Tongue (tissue), 3 donors: ENCODE measurements at places on chromosomes 3 and 15.

GRCh38 chr3:30607032-30607833, 832 bp downstream of the TGFBR2 start:
- peak; percentile 80 for DNase-seq

- DNase-seq = no peak
Measured at GRCh38 chr3:154759966-154760365, 320.2 kb upstream of the MME start.

GRCh38 chr15:68829068-68829467, 8.4 kb upstream of the ANP32A start:
- DNase-seq = no peak

DNA sequence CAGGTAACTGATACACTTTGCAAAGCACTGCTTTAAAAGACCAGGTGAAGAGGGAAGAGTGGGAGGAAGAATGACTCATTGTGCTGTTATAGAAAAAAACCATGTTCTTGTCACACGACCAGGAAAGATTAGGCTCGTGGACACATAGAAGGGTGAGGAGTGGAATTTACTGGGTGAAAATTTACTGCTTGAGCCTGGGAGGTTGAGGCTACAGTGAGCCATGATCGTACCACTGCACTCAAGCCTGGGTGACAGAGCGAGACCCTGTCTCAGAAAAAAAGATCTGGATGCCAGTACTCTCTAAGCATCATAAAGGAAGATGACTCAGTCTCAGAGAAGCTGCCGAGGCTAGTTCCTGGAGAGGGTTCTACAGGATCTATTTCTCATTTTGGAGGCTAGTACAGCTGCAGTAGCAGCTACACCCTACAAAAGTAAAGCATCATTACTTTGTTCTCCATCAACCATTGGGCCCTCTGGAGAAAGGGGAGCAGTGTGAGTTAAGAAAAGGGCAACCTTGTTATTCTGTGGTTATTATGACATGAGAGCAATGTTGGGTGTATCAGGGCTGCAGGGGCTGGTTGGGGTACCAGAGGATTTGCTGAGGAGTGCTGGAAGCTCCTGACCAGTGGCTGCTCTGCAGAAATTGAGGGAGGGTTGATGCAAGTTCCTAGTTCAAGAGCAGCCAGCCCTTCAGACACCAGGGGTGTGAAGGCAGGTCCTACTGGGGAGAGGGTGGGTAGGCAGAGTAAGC, 75.4 kb downstream of the CMTM8 start:
- DNase-seq = no peak

- no peak for DNase-seq
Measured at GRCh38 chr15:37061996-37062395, 38.4 kb downstream of the MEIS2 start.

- DNase-seq = no peak
Measured at GRCh38 chr3:153762411-153763235, 358.6 kb upstream of the ARHGEF26 start.

DNA sequence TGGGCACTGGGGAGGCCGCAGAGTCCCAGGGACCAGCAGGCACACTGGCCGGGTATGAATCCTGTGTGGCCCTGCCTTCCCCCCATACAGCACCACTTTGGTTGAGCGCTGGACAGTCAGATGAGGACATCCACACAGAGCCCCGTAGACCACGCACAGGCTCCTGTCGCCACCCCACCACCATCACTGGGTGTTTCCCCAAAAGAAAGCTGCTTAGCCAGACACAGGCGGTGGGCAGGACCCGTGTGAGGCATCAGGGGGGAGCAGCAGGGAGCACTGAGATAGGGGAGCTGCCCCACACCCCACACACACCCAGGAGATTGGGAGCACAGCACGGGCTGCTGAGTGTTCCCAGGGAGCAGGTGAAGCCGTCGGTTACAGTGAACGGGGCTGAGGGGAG, 42.4 kb upstream of the SLC41A3 start:
- no peak for DNase-seq

- DNase-seq = no peak
Measured at GRCh38 chr15:50127255-50127777, 8.3 kb upstream of the ATP8B4 start.

GRCh38 chr15:57861034-57861638, 154.6 kb downstream of the POLR2M start:
- peak; percentile 84 for DNase-seq

DNA sequence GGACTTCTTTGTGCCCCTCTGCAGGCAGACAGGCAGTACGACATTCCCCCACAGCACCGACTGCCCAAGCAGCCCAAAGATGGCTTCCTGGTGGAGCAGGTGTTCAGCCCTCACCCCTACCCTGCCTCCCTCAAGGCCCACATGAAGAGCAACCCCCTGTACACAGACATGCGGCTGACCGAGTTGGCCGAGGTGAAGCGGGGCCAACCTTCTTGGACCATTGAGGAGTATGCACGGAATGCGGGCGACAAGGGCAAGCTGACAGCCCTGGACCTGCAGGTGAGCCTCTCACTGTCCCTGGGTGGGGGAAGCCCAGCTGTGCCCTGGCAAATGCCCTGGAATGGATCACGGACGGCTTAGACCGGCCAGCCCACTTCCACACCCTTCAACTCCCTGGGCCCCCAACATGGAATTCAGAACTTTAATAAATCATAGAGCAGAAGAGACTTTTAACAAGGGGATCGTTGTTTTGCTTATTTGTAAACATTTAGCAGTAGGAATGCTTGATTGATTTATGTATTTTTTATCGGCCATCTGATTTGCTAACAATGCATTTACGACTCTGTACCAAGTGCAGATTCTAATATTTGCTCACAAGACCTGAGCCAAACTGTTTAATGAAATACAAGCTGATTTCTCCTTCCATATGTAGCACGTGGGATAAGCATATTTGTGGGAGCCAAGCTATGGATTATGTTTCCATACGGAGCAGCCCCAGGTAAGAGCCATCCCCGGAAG, 31.1 kb downstream of the MINAR1 start:
- no peak for DNase-seq

- no peak for DNase-seq
Measured at GRCh38 chr3:7766530-7766929, 735.1 kb upstream of the LMCD1 start.

GRCh38 chr3:28711293-28711692, 362.7 kb upstream of the AZI2 start:
- DNase-seq = no peak

GRCh38 chr3:151925876-151926275, 52.4 kb downstream of the SUCNR1 start:
- no peak for DNase-seq

GRCh38 chr3:143840636-143841035, 7.6 kb downstream of the SLC9A9 start:
- no peak for DNase-seq

GRCh38 chr3:21747966-21748555, 2.9 kb downstream of the ZNF385D start:
- no peak for DNase-seq

DNA sequence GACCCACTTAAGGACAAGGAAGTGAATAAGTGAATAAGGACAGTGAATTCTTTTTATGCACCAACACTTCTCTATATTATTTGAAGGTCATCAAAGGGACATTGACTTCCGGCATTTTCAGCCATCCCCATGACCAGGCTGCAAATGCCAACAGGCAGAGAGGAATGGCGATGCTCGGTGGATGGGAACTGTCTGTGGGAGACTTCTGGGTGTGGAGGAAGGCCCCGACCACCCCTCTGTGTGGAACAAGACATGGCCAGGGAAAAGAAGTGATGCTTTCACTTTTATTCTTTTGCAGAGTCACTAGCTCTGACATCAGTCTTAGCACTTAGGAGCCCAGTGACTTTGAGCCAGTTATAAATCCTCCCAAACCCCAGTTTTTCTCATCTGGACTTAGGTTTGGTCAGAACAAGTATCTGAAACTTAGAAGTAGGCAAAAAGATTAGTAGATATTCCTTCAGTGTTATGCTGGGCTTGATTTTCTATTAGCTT, 84.5 kb downstream of the KBTBD8 start:
- no peak for DNase-seq

DNA sequence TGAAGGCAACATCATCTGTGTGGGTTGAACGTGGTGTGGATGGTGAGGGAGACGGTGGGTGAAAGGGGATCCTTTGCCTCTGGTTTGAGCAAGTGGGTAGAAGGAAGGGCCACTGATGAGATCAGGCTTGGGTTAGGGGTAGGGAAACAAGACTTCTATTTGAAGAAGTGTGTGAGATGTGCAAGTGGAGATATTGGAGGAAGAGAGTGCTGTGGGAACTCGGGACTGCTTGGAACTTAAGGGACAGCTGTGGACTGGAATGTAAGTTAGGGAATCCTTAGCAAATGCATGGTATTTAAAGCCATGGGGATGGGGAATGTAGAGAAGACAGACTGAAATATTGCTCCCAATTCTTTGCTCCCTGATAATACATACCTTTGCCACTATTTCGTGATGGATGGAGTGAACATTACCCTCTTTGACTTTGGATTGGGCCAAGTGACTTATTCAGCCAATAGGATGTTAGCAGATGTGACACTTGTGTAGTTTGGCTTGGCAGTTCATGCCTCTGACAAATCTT, 30.2 kb upstream of the AMOTL2 start:
- DNase-seq = peak; percentile 55

DNA sequence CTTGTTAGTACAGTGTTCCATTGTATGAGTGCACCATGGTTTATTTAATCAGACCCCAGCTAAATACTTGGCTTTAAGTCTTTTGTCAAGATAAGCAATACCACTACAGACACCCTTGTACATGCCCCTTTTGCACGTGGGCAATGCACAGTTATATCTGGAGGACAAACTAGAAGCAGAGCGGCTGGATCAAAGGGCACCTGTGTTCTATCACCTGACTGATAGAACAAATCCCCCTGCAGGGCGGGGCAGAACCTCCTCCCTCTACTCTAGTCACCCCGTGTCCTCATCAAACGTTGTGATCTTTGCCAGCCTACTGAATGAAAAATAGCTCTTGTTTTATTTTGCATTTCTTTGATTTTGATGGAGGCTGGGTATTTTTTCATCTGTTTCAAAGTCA, 314.9 kb downstream of the TLE3 start:
- no peak for DNase-seq

- no peak for DNase-seq
Measured at GRCh38 chr15:100959066-100960050, 40.2 kb downstream of the LRRK1 start.

GRCh38 chr3:10594915-10595314, 89.5 kb upstream of the ATP2B2 start:
- DNase-seq = peak; percentile 94

- DNase-seq = no peak
Measured at GRCh38 chr15:60835974-60836373, 357.0 kb upstream of the ICE2 start.

- DNase-seq = no peak
Measured at GRCh38 chr3:131218196-131218595, 163.4 kb upstream of the NUDT16 start.

DNA sequence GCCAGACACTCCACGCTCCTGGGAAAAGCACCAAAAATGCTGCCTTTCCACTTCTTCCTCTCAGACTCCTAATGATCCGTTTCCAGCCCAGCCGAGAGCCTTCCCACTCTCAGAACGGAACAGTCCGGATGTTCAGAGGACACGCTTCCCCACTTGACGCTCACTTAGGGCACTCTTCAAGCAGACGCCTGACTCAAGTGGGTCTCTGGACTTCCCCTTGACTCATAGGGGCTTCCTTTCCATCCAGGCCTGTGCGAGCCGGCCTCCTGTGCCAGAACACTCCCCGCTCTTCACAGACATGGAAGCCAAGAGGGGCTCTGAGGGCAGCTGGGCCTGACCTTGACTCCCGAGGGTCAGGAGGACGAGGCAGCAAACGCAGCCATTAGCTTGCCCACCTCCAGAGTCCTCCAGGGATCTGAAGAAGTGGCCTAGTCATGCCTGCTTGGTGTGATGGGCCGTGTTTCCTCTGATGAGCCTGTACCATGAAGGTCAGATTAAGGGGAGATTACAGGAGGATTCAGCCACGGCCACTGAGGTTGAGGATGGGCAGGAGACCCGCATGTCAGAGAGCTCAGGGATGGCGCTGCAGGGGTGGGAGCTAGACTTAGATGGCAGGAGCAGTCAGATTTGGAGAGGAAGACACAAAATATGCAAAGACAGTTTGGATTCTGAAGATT, 114.7 kb upstream of the TLE3 start:
- DNase-seq = peak; percentile 18

GRCh38 chr3:60176614-60177013, 1074.6 kb downstream of the FHIT start:
- DNase-seq = no peak

DNA sequence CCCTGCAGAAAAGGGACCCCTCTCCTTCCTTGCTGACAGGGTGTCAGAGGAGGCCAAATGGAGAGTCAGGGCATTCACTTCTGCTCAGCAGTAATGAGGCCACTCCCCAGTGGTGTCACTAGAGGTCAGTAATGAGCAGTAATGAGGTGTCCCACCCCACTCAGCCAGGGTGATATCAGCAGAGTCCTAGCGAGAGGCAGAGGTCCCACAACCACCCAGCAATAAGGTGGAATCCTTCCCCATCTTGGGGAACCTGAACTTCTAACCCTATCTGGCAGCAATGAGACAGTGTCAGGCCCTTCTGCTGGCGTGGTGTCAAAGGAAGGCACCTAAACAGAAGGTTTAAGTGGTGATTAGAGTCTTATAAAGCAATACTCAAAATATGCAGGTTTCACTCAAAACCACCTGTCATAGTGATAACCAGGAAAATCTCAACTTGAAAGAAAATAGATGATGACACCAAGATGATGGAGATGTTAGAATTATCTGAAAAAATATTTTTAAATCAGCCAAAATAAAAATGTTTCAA, 12.9 kb downstream of the OCA2 start:
- DNase-seq = peak; percentile 67

DNA sequence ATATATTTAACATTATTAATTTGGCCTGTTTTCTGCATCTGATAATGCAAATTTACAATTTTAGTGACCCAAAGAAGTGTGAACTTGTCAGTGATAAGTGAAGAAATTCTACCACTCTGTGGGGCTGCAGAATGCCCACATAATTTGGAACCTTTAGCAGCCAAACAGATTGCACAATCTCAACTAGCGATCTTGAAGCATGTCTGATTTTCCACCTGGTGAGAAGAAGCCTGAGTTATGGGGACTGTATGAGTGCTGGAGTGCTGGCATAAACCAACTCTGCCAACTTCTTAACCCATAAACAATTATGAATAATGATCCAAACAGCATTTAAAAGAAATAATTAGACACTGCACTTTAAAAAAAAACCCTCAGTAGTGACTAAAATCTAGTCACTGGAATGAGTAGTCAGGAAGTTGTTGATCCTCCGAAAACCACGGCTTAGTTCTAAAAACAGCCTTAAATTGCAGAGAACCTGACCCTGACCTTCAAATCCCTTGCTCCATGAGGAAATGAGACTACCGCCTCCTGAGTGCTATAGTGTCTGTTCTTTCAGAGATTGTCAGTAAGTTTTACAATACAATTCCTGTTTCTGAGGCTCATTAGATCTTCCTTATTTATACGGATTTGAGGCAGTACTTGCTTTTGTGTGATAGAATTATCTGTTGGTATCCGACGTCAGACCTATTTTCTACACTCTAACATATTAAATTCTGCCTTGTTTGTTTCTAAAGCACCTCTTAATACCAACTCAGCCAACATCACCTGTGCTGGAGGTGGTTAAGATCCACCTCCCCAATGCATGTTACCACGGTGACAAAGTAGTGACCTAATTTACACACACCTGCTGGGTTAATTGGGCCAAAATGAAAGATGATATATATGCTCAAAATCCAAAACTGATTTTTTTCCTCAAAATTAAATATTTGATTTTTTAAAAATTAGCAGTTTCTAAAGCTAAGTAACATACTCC, 267.7 kb downstream of the ZBTB20 start:
- DNase-seq = peak; percentile 24

GRCh38 chr3:145983101-145983500, 177.9 kb downstream of the PLOD2 start:
- DNase-seq = no peak
